ENCODE measurements at places on chromosomes 4 and X. TPM values are rescaled to one million over a fixed set of nuclear protein-coding genes. Genes with fewer than 3 reads are reported as not detected.

- no peak for DNase-seq
Measured at GRCh38 chrX:107676559-107677378, 48.5 kb downstream of the PRPS1 start.

DNA sequence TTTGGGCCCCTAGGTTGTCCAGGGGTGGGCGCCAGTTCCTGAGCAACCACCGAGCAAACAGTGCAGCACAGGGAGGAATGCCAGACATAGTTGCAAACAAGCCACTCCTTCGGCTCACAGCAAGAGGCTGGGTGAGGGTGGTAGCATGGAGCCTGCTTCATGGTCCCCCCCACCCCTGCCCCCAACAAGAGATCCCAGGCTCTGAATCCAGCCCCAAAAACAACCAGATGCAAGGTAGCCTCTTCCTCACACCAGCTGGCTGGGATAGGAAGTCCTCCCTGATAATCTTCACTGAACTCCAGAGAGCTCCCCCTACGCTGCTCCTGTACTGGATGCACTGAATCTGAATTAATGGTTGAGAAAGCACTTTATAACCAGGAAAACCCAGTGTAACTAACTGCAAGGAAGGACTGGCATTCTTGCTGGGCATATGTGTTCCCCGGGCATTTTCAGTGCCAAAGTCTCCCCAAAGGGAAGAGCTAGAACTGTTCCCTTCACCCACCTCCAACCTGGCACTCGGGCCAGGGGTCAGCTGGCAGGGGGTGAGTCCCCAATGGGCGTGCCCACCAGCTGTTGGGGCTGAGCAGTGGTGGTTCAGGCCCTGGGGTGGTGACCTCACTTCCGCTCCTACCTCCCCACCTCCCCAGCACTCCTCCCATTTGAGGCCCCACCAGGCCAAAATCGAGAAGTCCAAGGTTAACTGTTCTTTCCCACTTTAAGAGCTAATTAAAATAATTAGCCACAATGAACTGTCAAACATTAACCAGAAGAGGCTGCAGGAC, 1.5 kb downstream of the ELF4 start:
- no peak for DNase-seq

Gene XKRX
- 0.26 TPM for polyA plus RNA-seq

GRCh38 chrX:17878028-17878670, 17.1 kb upstream of the RAI2 start:
- DNase-seq = no peak

GRCh38 chrX:26138274-26138673, at the start of gene MAGEB18:
Gene MAGEB18 (plus strand): TSS chrX:26138343. CDS start chrX:26138986, 643 bp downstream.
- no peak for DNase-seq

DNA sequence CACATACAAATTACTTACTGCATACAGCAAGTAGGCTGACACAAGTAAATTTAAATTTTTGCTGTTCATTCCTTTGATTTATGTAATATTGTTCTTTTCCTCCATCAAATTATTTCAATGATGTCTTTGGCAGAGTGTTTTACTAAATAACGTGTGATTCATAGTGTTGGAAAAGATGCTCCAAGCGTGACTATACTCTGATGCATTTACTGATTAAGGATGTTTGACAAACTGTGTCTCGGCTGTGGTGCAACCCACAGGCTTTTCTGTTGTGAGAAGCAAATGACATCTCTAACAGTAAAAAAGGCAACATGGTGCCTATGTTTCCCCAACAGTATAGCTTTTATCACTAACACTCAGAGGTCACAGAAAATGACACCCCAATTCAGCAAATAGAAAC, 540.9 kb downstream of the PPP4R3C start:
- DNase-seq = no peak

DNA sequence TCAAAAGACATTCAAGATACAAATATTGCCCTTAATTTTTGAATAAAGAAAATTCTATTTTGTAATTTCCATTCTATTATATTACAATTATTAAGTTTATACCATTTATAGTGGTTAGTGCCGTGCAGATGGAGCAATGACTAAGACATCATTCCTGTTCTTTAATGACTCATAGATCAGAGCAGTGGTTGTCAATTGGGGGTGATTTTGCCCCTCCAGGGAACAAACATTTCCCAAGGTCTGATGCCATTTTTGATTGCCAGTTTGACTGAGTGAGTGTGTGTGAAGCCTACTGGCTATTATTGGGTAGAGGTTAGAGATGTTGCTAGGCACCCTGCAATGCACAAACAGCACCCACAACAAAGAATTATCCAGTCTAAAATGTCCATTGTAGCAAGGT, 97.9 kb upstream of the DDIT4L start:
- peak; percentile 68 for DNase-seq

GRCh38 chr4:189940178-189941004, at the start of gene FRG1:
Gene FRG1 (plus strand): TSS chr4:189940872. CDS start chr4:189941010, 138 bp downstream.
- peak; percentile 54 for DNase-seq

Gene FAM9A
- polyA plus RNA-seq = not detected

- DNase-seq = no peak
Measured at GRCh38 chrX:39875834-39876628, 221.7 kb downstream of the BCOR start.

DNA sequence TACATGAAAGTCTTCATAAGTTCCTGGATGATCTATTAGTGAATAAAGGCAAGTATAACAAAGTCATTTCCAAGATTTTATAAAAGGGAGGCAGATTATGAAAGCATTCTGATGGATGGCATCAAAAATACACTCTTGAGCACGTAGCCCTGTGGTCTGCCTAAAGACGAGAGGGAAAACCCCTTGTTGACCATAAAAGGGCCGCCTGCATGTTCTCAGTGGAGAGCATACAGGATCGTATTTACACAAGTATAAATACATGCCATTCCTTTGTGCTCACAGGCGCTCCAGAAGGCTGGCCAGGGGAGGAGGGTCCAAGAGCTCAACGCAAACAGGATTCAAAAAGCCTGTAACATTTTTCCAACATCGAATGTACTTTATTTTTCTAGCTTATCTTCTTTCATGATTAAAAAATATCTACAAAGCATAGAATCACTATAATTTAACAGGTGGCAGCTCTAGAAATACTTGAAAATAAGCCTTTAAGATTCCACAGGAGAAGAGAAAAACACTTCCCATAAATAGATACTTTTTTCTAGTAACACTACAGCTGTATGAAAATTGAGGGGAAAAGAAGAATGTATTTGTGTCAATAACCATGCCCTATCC, 29.6 kb downstream of the PDGFC start:
- DNase-seq = no peak

DNA sequence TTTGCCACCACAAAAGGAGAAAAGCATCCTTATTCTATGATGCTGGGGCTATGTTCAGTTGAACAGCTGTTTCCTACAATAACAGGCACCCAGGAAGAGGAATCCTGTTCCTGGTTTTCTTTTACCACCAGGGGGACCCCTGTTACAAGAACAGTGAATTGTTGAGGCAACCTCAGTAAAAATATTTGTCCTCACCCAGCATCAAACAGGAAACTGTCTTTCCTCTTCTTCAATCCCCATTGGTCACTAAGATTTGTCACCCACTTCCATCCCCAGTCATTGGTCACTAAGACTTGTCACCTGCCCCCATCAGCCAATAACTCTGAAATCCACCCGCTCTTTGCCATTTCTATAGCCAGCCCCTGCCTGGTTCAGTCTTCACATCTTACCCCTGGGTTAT, 143.5 kb upstream of the GALNT7 start:
- DNase-seq = no peak

All from keratinocyte (primary cell).